ENCODE measurements at places on chromosomes 11 and 22.

DNA sequence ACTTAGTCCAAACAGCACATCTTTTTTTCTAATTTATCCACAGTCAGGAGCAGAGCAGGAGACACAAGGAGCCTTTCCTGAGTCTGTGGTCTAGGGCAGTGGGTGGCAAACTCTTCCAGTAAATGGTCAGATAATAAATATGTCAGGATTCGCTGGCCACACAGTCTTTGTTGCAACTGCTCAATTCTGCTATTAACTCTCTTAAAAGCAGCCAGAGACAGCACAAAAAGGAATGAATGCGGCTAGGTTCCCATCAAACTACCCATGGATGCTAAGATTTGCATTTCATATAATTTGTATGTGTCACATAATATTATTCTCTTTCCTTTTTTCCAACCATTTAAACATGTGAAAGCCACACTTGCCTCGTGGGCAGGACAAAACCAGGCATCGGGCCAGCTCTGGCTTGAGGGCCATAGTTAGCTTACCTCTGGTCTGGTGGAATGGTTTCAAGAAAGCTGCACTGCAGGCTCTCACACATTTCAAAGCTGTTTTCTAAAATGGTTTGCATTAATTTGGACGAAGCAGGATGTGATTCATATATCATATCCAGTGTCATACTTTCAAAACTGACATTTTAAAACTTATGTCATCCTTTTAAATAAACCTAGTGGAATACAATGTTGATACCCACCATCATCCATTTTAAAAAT, 64.7 kb upstream of the CD5 start:
- DNase-seq, result peak; percentile 56

GRCh38 chr11:2445746-2446551, 1.1 kb downstream of the KCNQ1 start:
- no peak for DNase-seq

DNA sequence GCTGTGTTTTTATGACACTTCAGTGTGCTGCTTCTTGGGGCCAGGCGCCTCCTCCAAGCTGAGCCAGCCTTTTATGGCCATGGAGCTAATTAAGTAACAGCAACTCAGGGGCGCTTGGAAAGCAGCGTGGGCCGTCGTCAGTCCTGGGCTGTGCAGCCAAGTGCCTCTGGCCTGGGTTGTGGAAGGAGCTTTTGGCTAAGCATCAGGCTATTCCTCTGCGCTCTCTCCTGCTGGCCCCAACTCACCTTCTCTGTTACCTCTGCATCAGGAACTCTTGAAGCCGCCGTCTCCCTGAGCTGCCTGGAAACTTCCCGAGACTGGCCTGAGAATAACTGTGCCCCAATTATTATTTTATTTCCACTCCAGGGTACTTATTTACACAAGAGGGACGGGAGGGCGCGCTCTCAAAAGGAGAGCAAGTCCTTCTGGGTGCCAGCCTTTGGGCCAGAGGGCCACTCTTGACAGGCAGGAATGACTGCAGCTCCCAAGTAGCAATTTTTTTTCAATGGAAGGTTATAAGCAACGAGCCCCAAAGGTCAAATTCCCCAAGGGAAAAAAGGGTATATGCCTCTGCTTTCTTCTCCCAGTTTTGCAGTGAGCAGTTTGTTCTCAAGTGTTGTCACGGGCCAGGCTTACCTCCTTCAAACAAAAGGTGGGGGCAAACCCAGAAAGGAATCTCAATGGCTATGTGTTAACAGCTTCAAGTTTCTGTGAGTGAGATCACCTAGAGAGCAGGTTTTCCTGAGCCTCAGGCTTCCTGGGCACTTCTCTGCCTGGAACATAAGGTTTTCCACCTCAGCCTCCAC, 38.5 kb upstream of the NAV2 start:
- no peak for DNase-seq

DNA sequence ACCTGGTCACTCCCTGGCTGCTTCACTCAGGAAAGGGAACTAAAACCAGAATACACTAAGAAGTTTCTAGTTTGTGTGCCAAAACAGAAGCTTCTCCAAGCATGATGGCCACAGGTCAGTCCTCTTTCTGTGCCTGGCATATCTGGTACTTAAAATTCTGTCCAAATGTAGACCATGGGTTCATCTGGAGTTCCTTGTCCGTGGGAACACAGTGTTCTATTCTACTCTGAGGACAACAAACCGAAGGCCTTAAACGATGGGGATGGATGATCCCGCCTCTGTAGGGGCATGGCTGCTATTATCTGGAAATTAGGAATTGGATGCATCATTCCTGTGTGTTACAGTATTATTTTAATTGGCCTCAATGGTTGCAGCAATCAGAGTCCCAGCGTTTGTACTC, 6.1 kb upstream of the DLAT start:
- no peak for DNase-seq

- DNase-seq, result no peak
Measured at GRCh38 chr11:88744140-88744539, 321.6 kb downstream of the GRM5 start.

- DNase-seq, result no peak
Measured at GRCh38 chr11:36365907-36366306, 69.8 kb downstream of the PRR5L start.

- DNase-seq, result peak; percentile 46
Measured at GRCh38 chr11:65906602-65907001, 6.4 kb upstream of the FOSL1 start.

- DNase-seq, result no peak
Measured at GRCh38 chr11:10640308-10640707, 53.2 kb downstream of the IRAG1 start.

DNA sequence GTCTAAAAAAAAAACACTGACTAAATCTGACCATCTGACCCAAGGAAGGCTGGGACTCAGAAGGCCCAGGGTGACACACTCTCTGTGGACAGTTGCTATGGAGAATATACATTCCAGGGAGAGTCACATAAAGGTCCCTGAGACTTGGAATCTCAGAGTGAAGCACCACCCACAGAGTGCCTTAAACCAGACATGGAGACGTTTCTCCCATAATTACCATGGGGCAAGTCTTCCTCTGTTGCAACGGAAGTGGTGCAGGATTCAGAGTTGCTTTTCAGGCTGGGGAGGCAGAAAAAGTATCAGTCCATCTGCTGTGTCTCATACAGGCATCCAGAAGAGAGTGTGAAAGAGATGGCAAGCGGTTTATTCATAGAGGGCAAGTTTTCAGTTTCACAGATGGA, 58.7 kb upstream of the SLN start:
- no peak for DNase-seq

DNA sequence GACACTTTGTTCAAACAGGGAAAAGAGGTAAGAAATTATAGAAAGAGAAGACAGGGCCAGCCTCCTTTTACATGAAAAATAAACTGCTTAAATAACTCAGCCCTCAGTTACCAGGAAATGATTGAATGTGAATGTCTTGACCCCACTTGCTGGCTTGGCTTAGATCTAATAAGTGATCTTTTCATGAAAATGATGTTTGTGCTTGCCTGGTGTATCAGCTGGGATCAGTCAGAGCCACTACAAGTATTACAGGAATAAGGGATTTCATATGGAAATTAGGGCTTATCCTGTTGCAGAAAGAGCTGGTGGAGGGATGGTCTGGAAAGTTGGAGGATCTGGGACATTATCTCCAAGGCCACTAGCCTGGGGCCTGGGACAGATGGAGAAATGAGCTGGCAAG, 51.8 kb downstream of the COMMD9 start:
- DNase-seq, result no peak

- no peak for DNase-seq
Measured at GRCh38 chr11:111977146-111978027, 40.2 kb downstream of the DIXDC1 start.

Data from NCI-H226 (cell line).